ENCODE measurements at places on chromosomes 13 and 19.

GRCh38 chr13:73335944-73336343 lies 277.1 kb downstream of the KLF5 start:
- DNase-seq = no peak

DNA sequence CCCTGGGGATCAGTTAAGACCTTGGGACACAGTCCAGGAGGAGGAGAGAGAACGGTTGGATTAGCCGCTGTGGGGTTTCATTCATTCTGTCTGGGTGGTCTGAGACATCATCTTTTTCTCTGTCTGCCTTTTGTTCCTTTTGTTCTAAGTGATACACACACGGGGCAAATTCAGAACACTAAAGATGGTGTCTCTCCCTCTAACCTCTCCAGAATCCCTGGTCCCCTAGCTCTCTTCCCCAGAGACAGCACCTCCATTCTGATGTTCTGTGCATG lies 5.0 kb downstream of the BICRA start:
- DNase-seq = no peak

DNA sequence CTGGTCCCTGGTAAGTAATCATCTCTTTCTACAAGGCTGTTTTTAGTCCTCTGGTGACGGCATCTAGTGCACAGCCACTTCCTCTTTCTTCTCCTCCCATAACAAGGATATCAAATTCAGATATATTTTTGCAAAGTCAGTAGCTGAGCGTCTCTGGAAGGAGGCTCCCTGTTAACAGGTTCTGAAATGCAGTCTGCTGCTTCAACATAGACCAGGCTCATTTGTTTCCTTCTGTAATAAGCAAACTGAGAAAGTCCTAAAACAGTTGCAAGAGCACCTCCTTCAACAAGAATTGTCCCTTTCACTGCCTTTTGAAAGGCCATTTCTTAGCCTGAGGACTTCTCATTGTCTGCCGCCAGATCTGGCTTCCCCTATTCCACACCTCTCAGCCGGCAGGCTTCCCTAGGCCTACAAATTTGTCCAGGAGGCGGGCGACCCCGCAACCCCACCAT lies 7.4 kb upstream of the ZSCAN5A start:
- DNase-seq = no peak

DNA sequence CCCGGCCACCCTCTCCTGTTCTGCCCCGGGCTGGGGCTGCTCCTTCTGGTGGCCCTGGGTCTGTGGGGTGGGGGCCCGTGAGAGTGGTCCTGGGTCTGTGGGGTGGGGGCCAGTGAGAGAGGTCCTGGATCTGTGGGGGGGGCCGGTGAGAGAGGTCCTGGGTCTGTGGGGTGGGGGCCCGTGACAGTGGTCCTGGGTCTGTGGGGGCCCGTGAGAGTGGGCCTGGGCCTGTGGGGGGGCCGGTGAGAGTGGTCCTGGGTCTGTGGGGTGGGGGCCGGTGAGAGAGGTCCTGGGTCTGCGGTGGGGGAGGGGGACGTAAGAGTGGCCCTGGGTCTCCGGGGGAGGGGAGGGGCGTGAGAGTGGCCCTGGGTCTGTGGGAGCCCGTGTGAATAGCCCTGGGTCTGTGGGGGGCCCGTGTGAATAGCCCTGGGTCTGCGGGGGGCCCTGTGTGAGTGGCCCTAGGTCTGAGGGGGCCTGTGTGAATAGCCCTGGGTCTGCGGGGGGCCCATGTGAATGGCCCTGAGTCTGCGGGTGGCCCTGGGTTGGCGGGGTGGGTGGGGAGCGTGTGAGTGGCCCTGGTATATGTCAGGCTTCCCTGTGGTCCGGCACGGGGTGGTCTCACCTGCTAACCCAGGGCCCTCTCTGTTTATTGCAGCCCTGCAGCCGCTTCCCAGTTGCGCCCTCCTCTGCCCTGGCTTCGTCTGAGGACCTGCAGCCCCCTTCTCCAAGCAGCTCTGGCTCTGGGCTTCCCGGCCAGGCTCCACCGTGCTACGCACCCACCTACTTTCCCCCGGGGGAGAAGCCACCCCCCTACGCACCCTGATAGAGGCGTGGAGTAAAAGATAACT lies 52.3 kb downstream of the TMEM255B start:
- no peak for DNase-seq

- DNase-seq = no peak
Observed at GRCh38 chr13:37899753-37900152, 30.2 kb upstream of the TRPC4 start.

DNA sequence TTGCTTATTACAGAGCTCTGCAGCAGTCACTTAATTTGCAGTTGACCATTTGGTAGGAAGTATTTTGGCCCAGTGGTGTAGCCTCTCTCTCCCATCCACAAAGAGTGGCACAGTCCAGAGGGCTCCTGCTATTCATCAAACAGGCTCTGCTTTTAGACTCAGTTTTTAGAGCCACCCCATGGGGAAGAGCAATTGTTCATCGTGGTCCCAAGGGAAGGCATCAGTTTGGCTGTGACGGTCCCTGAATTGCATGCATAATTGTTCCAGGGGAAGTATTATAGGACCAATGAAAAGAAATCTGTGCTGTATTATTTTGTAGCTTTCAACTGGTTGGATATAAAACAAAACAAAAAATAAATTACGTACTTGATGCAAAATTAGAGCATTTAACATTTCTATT lies 799.0 kb downstream of the DACH1 start:
- DNase-seq = no peak

DNA sequence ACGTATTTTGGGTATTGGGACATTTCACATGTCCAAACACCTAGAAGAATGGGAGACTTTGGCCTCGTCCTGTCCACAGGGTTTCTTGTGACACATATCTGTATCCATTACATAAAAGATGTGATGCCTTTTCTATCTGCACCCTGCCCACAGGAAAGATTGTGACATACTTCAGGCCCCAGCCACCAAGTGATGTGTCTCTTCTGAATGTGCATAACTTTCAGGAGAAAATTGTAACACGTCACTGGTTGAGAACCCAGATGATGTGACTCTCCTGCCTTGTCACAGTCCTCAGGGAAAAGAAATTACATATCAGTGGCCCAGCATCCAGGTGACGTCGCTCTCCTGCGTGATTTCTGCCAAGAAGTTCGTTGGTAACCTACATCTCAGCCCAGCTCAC lies 21.0 kb upstream of the ZNF681 start:
- DNase-seq = no peak

DNA sequence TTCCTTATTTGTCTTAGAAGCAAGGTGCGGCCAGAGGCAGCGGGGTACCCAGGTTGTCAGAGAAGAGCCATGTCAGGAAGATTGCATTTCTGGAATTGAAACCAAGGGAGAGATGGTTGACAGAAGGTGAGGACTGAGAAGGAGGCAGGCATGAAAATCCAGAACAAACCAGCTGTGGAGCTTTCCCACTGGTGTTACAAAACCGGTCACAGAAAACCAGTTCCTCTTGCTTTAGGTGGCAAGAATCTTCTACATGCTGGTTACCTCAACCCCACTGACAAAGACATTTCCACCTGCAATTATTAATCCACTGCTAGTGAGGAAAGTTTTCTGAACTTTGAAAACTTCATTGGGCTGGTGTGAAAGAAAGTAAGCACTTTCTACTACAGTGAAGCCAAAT lies 64.0 kb upstream of the MED4 start:
- no peak for DNase-seq

DNA sequence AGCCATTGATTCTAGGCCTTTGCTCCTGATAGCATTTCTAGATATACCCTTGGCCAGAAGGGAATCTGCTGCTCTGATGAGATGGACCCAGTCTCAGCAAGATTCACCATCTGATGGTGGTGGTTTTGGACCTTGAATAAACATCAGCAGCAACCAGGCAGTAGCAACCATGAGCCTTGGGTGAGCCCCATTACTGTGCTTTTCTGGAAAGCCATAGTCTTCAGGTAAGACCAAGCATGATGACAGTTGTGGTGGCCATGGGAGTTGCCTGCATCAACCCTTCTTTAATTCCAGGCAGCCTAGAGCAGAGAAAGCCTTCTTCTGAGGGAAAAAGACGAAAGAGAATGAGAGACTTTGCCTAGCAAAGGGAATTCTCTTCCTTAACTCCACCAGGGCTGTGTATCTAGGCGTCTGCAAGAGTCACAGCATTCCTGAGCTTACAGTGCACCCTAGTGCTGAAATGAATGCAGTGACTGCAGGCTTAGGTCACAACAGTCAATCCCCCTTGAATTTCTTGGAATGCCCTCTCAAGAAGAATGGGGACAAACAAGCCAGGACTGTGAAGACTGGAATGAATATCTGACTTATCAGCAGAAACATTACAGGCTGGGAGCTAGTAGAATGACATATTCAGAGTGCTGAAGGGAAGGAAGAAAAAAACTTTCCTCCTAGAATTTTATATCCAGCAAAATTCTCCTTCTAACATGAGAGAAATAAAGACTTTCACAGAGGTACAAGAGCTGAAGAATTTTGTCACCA lies 942.4 kb upstream of the PCDH20 start:
- DNase-seq = no peak

- peak; percentile 14 for DNase-seq
Observed at GRCh38 chr19:51331193-51331592, 10.7 kb downstream of the VSIG10L start.

DNA sequence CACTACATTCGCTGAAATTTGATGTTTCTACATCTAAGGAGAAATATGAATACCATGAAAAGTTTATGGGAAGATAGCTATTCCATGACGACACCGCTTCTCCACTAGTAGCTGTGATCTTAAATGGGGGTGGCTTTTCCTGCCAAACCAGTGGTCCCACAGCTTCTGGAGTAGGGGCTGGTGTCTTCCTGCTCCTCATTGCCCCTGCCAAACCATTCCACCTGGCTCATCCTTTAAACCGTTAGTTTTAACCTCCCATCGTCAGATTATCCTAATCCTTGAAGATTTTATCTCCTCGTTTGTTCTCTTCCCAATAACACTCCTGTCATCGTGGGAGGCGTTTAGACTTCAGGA lies 568 bp upstream of the ZNF230 start:
- DNase-seq = no peak

DNA sequence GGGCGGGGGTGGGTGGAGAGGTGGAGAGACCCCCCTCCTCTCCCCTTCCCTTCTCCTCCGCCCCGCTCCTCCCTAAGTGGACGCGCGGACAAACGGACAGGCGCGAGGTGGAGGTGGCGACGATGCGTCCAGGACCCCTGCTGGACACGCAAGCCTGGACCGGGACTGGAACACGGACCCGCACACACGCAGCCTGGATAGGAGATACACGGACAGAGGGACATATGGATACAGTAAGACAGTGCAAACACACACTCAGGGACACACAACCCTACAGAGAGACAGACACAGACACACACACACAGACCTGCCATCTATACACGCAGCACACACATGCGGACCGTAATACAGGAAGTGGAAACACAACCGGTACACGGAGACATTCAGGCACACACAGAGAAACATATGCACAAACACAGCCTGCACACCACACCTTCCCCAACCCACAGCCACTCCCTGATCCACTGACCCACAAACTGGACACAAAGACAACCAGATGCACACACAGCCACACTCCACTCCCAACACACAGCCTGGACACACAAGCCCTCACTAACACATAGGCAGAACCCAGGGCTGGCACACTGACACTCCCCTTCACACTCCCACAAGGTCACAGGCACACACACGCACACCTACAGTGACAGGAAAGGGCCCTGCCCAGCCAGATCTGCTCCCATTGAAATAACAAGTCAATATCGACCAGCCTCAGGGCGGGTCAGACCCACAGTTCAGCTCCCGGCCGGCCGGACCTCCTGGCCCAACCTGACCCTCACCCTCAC lies 696 bp upstream of the ERFL start:
- DNase-seq = no peak

GRCh38 chr19:20662421-20663105 lies 1.2 kb upstream of the ZNF626 start:
- DNase-seq = no peak

GRCh38 chr19:48724796-48725753 lies 5.5 kb upstream of the MAMSTR start:
- peak; percentile 66 for DNase-seq

Measured in aorta (tissue), 5 donors.